ENCODE measurements at places on chromosomes 4 and X. TPM values are rescaled to one million over a fixed set of nuclear protein-coding genes. Genes with fewer than 3 reads are reported as not detected.

GRCh38 chr4:122083989-122084388 is 68.1 kb upstream of the BLTP1 start:
- no peak overlapping the region for H3K27ac ChIP-seq
- no peak overlapping the region for H3K4me3 ChIP-seq
- peaks cover 3% of the 10 kb centered on the region for H3K4me1 ChIP-seq
- no peaks in the 10 kb centered on the region for H3K36me3 ChIP-seq

KCTD8 gene
- not detected for total RNA-seq

DNA sequence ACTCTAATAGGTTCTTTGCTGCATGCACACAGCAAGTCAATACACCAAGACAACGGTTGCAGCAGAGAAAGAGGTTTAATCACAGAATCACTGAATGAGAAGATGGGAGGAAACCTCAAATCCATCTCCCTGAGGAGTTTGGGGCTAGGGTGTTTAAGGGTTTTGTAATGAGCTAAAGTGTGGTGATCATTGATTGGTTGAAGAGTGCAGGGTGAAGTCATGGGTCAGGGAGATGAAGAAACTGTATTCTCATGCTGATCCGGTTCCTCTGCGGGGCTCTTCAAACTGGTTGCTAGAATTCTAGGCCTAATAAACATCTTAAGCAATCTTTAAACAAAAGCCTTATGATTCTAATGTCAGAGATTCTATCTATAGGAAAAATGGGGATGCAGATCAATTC is 432.5 kb upstream of the FAM47C start:
- no peak overlapping the region for H3K27ac ChIP-seq
- H3K4me3 ChIP-seq: no peak overlapping the region
- DNase-seq: no peak
- H3K27me3 ChIP-seq: no peaks in the 10 kb centered on the region
- H3K36me3 ChIP-seq: no peaks in the 10 kb centered on the region

DKK2 gene
- total RNA-seq: not detected

DNA sequence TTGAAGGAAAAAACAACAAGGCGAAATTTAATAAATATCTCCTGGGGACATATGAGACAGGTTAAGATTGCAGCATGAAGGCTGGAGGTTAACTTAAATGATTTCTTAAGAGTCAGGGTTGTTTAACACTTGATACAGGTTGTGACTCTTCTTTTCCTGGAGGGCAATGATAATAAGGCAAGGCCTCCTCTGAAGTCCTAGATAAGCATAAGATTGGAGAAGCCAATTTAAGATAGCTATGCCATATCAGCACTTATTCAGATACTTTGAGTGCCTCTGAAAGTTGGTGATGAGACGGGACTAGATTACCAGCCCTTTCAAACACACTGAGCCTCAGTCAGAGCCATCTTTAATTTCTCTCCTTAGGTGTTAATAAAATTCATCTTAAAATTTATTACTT is 350.8 kb downstream of the FBXO8 start:
- peaks cover 12% of the 10 kb centered on the region for H3K4me1 ChIP-seq
- no peaks in the 10 kb centered on the region for H3K36me3 ChIP-seq
- H3K4me3 ChIP-seq: no peak overlapping the region
- H3K27me3 ChIP-seq: no peaks in the 10 kb centered on the region
- no peak for DNase-seq

DNA sequence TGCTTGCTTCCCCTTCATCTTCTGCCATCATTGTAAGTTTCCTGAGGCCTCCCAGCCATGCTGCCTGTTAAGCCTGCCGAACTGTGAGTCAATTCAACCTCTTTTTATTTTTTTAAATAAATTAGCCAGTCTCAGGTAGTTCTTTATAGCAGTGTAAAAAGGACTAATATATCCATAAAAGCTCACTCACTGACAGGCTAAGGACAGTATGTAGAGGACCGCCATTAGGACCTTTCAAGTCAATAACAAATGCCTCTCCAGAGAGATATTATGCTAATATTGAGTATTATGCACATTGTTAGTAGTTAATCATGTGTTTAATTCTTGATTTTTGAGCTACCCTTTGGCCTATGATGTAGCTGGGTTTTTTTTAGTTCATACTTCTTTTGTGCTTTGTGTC is 62.6 kb upstream of the GYPA start:
- no peak overlapping the region for H3K4me3 ChIP-seq
- DNase-seq: no peak
- peaks cover 3% of the 10 kb centered on the region for H3K36me3 ChIP-seq
- no peak overlapping the region for H3K27ac ChIP-seq

MBNL3 gene
- total RNA-seq: 21.8 TPM

DNA sequence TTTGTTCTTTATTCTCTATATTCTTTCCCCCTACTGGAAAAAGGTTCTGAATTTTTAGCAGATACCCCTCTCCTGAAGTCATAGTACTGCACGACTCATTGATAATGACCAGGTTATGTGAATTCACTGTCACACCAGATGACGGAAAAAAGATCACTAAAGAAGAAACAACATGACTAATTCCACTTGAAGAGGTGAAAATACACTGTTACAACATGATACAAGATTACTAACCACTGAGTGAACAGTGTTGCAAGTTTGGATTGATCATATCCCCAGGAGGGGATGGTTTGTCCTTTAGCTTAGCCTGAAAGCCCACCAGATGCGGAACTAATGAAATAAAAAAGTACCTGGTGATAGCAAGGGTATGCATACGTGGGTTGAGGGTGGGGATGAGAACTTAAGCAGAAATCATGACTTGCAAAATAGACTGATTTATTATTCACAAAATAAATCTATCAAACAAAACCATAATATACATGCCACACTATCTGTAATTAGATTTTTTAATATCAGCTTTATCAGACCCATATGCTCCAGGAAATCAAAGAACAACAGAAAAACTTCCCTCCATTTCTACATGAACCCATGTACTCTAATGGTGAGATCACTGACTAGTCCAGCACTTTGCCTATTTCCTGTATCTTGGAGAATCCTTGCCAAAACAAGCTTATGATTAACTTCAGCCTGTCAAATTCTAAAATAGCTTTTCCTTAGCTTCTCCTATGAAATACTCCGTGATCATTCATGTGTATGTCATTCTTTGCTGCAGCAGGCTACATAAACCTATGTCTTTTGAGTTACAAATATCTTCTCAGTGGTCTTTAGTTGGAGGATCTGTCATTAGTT is 257.4 kb upstream of the AGA start:
- no peak overlapping the region for H3K27ac ChIP-seq
- H3K36me3 ChIP-seq: no peaks in the 10 kb centered on the region
- H3K4me1 ChIP-seq: no peaks in the 10 kb centered on the region

NPY5R gene
- 0.12 TPM for total RNA-seq

DNA sequence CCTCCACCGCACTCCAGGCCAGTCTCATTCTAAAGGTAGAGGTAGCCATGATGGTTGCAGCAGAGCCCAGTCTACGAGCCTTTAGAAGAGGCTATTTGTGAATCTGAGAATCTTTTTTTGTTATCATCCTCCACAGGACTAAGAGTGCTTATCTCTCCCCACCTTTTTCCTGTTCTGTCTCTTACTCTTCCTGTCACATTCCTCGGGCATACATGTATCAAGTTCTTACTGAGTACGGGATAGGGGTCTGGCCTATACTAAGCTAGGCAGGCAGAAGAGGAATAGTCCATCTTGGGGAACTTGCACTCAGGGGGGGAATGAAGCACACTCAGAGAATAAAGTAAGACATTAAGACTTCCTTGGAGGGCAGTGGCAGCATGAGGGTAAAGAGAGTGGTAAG is 25.7 kb downstream of the LAS1L start:
- peaks cover 17% of the 10 kb centered on the region for H3K36me3 ChIP-seq
- H3K27me3 ChIP-seq: no peaks in the 10 kb centered on the region
- H3K4me1 ChIP-seq: no peaks in the 10 kb centered on the region
- H3K4me3 ChIP-seq: no peak overlapping the region
- no peak for DNase-seq

- no peak for DNase-seq
- no peaks in the 10 kb centered on the region for H3K36me3 ChIP-seq
- no peaks in the 10 kb centered on the region for H3K27me3 ChIP-seq
Observed at GRCh38 chr4:21710179-21710835, 238.3 kb downstream of the KCNIP4 start.

- H3K4me3 ChIP-seq: no peak overlapping the region
- H3K27me3 ChIP-seq: peaks cover 22% of the 10 kb centered on the region
- no peaks in the 10 kb centered on the region for H3K36me3 ChIP-seq
- H3K4me1 ChIP-seq: no peaks in the 10 kb centered on the region
- no peak for DNase-seq
Observed at GRCh38 chrX:107940095-107940494, 42.1 kb downstream of the TEX13B start.

GRCh38 chrX:95441836-95442235 is 1242.8 kb upstream of the DIAPH2 start:
- no peaks in the 10 kb centered on the region for H3K4me1 ChIP-seq
- no peak for DNase-seq
- no peaks in the 10 kb centered on the region for H3K36me3 ChIP-seq
- H3K27ac ChIP-seq: no peak overlapping the region
- H3K4me3 ChIP-seq: no peak overlapping the region

DNA sequence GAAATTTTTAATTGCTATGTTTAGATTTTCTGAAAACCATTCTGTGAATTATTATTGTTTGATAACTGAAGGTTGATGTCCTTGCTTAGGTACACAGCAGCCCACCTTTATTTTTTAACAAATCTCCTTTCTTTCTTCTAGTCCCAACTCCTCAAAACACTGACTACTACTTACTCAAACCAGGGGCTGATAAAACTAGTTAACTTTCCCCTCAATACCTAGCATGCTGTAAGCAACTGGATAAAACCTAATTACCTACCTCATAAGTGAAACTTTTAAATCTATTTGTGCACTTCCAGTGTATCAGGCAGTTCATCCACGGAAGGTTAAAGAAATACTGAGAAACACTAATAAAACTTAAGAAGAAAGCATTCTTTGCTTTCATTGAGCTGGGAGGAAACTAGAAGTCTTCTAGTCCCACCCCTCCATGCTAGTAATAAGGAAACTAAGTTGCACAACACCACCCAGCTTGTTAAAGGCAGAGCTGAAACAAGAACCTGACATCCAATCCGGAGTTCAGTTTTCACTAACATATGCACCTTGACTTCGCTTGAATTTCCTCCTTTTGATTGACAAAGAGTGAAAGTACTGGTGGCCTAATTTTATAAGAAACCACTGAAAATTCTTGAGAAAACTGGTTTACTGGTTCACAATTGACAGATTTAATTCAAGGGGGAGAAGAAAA is 180.2 kb upstream of the TET2 start:
- peaks cover 3% of the 10 kb centered on the region for H3K27me3 ChIP-seq
- H3K4me3 ChIP-seq: no peak overlapping the region
- H3K4me1 ChIP-seq: peaks cover 5% of the 10 kb centered on the region
- H3K27ac ChIP-seq: no peak overlapping the region
- DNase-seq: no peak
- H3K36me3 ChIP-seq: no peaks in the 10 kb centered on the region

MAB21L2 gene
- total RNA-seq: 3.5 TPM

- H3K4me1 ChIP-seq: peaks cover 5% of the 10 kb centered on the region
- H3K27ac ChIP-seq: no peak overlapping the region
- no peak overlapping the region for H3K4me3 ChIP-seq
- H3K27me3 ChIP-seq: no peaks in the 10 kb centered on the region
- no peak for DNase-seq
- peaks cover 9% of the 10 kb centered on the region for H3K36me3 ChIP-seq
Observed at GRCh38 chr4:41189666-41190065, 24.7 kb downstream of the APBB2 start.

CT55 gene
- 0.14 TPM for total RNA-seq

RHOXF1 gene
- 0.33 TPM for total RNA-seq

OPRPN gene
- total RNA-seq: not detected

SPANXD gene
- not detected for total RNA-seq

GRCh38 chr4:168784786-168785461 is 225.1 kb downstream of the CBR4 start:
- no peak for DNase-seq
- no peaks in the 10 kb centered on the region for H3K36me3 ChIP-seq
- no peaks in the 10 kb centered on the region for H3K27me3 ChIP-seq

GRCh38 chr4:102247041-102247440 is 98.2 kb downstream of the SLC39A8 start:
- H3K36me3 ChIP-seq: peaks cover 5% of the 10 kb centered on the region
- no peaks in the 10 kb centered on the region for H3K27me3 ChIP-seq
- no peaks in the 10 kb centered on the region for H3K4me1 ChIP-seq
- DNase-seq: no peak
- no peak overlapping the region for H3K27ac ChIP-seq

- no peak overlapping the region for H3K27ac ChIP-seq
- peaks cover 2% of the 10 kb centered on the region for H3K36me3 ChIP-seq
- H3K4me1 ChIP-seq: peaks cover 16% of the 10 kb centered on the region
- DNase-seq: peak; percentile 11
- H3K4me3 ChIP-seq: no peak overlapping the region
- H3K27me3 ChIP-seq: no peaks in the 10 kb centered on the region
Observed at GRCh38 chr4:11367371-11367770, 61.3 kb downstream of the HS3ST1 start.

NKAP gene
- 9.6 TPM for total RNA-seq

TCEAL5 gene
- total RNA-seq: not detected

DNA sequence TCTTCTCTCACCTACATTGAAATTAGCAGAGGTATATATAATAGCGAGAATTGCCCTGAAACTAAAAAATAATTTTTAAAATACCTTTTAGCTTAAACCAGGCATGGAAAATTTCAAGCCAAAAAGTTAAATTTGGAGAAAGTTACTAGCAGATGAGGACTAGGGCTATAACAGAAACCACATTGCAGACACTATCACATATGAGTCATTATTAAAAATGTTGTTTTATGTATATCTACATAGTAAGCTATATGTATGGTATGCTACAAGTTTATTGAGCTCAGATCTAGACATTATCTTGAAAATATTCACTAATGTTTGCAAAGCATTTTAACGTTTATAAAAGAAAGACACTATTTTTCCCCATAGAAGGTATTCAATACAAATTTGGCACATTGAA is 147.8 kb downstream of the PAPSS1 start:
- H3K27me3 ChIP-seq: no peaks in the 10 kb centered on the region
- H3K36me3 ChIP-seq: no peaks in the 10 kb centered on the region
- no peaks in the 10 kb centered on the region for H3K4me1 ChIP-seq
- DNase-seq: no peak

- H3K4me3 ChIP-seq: no peak overlapping the region
- no peaks in the 10 kb centered on the region for H3K36me3 ChIP-seq
- DNase-seq: no peak
- H3K27me3 ChIP-seq: no peaks in the 10 kb centered on the region
- no peaks in the 10 kb centered on the region for H3K4me1 ChIP-seq
Observed at GRCh38 chr4:85756938-85757337, 282.0 kb downstream of the ARHGAP24 start.

- no peaks in the 10 kb centered on the region for H3K27me3 ChIP-seq
- no peak overlapping the region for H3K27ac ChIP-seq
- H3K4me3 ChIP-seq: no peak overlapping the region
- no peaks in the 10 kb centered on the region for H3K4me1 ChIP-seq
Observed at GRCh38 chr4:21888195-21888976, 60.2 kb downstream of the KCNIP4 start.

CNGA1 gene
- not detected for total RNA-seq

All from neural crest cell (in vitro differentiated cells).